ENCODE measurements at places on chromosomes 2 and 18. TPM values are rescaled to one million over a fixed set of nuclear protein-coding genes. Genes with fewer than 3 reads are reported as not detected.

DNA sequence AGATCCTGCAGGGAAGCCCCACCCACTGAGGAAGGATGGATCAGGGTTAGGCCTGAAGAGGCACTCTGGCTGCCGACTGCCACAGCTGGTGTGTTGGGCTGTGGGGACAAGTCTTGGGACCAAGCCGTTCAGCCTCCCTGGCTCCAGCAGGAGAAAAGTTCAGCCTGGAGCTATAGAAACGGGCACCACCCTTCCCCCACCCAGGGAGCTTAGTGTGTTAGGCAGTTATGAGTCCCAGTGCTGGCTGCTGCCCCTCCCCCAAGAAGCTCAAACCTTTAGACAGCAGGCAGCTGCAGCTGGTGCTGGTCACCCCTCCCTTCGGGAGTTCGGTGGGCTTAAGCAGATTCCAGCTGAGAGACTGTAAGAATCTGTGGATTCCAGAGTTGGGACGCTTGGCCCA lies 447.1 kb upstream of the HS6ST1 start:
- DNase-seq, result no peak

The RRM2 gene
- total RNA-seq, result 320 TPM

DNA sequence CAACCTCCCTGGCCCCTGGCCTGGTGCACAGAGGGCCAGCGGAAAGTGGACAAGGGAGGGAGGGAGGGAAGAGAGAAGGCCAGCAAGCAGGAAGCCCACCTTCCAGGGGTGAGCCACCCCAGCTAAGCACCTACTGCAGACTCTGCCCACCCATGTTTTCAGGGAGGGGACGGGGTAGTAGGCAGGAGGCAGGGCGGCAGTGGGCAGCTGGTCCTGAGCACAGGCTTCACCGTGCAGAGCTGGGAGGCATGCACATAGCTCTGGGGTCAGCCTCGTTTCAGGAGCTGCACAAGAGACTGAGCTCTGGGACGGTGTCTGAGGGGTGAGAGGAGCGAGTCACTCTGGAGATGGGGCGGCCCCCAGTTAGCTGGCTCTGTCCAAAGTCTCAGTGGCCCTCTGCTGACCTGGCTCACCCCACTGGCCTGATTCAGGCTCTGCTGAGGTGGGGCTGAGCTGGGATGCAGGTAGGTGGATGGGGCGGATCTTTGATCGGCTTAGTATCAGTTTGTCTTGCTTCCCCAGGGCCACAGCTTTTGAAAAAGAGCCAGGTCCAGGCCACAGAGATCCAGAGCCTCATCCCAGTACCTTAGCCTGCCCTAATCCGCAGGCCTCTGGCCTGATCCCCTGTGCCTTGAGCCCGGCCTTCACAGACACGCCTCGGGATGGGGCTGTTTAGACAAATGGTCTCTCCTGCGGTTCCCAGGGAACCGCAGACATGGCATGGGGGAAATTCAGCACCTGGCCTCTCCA lies 3.7 kb downstream of the NMUR1 start:
- no peak for DNase-seq

The COLEC11 gene
- 0.39 TPM for total RNA-seq

- no peak for DNase-seq
Measured at GRCh38 chr2:106282462-106283170, 88.5 kb upstream of the UXS1 start.

DNA sequence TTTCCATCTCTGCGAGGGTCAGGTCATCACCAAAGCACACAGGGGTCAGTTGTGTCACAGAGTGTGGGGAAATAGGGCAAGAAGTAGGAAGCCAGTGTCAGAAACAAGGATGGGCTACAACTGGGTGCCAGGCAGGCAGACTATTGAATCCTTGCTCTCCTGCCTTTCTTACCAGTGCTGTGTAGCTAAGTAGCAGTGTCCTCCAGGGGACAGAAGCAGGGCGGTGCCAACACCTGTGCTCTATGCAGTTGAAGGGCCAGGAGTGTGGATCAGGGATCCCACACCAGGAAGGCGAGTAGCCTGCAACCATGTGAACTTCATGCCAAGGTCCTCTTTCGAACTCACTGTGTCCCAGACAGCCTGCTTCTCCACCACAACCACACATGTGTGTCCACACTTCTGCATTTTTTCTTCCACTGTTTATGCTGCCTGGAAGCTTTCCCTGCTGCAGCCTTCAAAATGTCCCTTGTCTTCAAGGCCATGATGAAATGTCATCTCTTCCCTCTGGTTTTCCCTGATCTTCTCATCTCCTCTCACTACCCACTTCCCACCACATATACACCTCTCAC lies 25.4 kb upstream of the REG3G start:
- no peak for DNase-seq

GRCh38 chr2:20150110-20150706 lies 74.7 kb downstream of the SDC1 start:
- no peak for DNase-seq

GRCh38 chr2:67057901-67058703 lies 339.0 kb upstream of the ETAA1 start:
- DNase-seq, result no peak

DNA sequence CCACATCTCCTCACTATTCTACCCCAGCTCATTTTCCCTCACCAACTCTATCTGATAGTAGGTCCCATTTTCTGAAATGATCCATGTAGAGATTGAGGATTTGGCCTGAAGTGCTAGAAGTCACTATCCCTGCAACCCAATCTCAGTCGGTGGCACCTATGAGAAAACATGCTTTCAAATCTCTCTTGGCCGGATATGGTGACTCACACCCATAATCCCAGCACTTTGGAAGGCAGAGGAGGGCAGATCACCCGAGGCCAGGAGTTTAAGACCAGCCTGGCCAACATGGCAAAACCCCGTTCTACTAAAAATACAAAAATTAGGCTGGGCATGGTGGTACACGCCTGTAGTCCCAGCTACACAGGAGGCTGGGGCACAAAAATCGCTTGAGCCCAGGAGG lies 19.1 kb upstream of the MARCHF4 start:
- no peak for DNase-seq

The SLC9A4 gene
- total RNA-seq, result 0.08 TPM

GRCh38 chr2:65420712-65421431 lies 11.5 kb downstream of the SPRED2 start:
- no peak for DNase-seq

The PDCL3 gene
- total RNA-seq, result 22.0 TPM

The ANKRD30B gene
- not detected for total RNA-seq

DNA sequence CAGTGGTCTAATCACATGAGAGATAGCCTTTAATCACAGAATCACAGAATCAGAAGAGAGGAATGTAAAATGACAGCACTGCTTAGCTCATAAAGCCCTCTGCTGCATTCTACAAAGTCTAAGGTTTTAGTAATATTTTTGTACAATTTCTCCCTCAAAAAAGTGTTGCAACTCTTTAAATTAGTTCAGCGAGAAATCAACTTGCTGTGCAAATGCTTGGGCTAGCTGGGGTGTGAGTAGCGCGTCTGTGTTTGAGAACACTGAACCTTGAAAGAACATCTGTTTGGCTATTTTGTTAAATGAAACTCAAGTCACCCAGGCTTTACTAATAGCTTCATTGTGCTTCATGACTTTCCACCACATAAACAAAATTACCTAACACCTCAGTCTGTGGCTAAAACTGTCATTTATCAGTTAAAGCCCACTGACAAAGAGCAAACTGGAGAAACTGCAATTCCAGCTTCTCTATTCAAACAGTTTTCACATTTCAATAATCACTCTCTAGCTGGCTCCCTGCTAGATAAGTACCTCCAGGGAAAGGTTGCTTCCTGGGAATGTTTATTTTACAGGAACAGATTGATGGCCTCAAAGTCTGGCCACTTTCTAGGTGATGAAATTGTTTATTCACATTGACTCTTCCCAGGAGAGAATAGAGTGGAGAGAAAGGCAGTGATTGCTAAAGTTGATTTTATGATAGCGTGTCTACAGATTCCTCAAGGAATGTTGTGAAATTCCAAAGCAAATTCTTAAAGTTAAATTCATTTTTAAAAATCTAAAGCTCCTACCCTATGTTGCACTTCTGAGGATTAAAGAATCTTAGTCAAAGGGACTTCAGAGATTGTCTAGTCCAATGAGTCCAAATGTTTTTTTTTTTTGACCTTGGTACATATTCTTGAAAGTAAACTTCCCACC lies 36.0 kb upstream of the STAT1 start:
- DNase-seq, result no peak

- DNase-seq, result no peak
Measured at GRCh38 chr2:121608367-121608766, 40.9 kb downstream of the CLASP1 start.

The MC4R gene
- total RNA-seq, result not detected

GRCh38 chr2:120820953-120821279 lies 85.2 kb downstream of the GLI2 start:
- no peak for DNase-seq

DNA sequence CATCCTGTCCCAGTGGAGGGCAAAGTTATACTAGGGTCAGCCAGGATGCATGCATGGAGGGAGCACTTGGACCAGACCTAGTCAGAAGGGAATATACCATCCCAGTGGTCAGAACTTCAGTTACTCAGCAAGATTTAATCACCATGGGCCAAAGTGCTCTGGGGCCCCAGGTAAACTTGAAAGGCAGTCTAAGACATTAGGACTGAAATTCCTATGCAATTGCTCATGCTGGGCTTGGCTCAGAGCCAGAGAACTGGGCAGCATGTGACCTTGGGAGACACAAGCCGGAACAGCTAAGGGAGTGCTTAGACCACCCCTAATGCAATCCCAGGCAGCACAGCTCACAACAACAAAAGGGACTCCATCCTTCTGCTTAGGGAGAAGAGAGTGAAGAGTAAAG lies 401.3 kb downstream of the KCNJ3 start:
- no peak for DNase-seq

GRCh38 chr2:105519516-105519915 lies 120.7 kb upstream of the FHL2 start:
- DNase-seq, result no peak

The PNPT1 gene
- 29.2 TPM for total RNA-seq

DNA sequence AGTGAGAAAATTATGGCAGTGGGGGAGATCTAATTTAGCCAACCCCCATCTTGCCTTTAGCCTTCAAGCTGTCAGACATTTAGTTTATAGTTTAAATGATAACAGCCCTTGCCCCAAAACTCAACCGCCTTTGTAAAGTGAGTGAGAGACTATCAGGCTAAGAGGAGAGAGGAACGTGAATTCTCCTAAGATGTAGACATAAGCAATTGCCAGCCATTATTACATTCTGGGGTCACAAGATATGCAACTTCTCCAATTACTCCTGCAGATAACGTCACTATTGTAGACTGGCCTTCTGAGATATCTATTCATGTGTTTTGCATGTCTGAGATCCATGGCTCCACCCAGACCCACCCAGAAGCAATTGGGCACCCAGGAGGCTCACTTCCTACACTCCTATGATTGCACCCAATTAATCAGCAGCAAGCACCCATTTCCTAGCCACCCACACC lies 307.3 kb downstream of the NBAS start:
- no peak for DNase-seq

GRCh38 chr2:177353187-177353478 lies 39.4 kb upstream of the AGPS start:
- no peak for DNase-seq

- no peak for DNase-seq
Measured at GRCh38 chr2:127700527-127701192, 637 bp upstream of the SFT2D3 start.

Data from activated naive CD8-positive, alpha-beta T cell treated with anti-CD3 and anti-CD28 coated beads, Interleukin-2, amount 10 ng/mL, durations not matched to agents 7 days and 5 days (primary cell).